ENCODE measurements at places on chromosomes 16 and 17.

GRCh38 chr17:73467651-73468050 lies 155.8 kb upstream of the CDC42EP4 start:
- no peak for DNase-seq

GRCh38 chr17:9371019-9371418 lies 204.6 kb downstream of the STX8 start:
- DNase-seq = no peak

DNA sequence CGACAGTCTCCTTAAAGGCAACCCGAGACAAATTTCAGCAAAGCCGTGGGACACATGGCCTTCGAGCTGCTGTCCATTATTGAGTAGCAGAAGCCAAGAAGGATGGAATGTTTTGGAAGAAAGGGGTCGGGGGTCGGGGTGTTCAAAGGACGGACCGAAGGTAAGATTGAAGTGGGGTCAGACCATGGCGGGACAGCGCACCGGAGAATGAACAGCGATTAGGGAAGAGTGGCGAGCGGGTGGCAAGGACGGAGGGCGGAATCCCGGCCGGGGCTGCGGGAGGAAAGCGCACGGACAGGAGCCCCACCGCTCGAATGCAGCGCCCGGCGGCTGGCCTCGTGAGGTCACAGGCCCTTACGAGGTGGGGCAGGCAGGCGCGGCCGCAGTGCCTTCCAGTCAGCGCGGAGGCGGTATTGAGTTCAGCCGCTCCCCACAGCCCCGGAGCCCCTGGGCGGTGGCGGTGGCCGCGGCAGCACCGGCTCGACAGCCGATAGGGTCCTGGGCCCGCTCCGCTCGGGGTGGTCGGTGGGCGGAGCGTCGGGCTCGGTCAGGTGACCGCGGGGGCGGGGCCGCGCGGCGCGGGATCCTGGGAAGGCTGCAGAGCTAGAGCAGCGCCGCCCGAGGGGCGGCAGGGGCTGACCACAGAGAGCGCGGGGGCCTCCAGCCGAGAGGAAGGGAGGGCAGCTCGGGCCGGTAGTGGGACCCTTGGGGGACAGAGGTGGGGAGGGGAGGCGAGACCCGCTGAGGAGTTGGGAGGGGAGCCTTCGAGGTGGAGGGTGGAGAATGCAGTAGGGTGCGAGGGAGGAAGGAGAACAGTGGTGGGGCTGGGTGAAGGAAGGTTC lies at the start of gene EFCAB13:
Gene EFCAB13, plus strand, starts transcription at position 574 of the 842 bp plus-strand sequence. CDS start 4,399 bp downstream, outside the sequence.
- DNase-seq = peak; percentile 52

DNA sequence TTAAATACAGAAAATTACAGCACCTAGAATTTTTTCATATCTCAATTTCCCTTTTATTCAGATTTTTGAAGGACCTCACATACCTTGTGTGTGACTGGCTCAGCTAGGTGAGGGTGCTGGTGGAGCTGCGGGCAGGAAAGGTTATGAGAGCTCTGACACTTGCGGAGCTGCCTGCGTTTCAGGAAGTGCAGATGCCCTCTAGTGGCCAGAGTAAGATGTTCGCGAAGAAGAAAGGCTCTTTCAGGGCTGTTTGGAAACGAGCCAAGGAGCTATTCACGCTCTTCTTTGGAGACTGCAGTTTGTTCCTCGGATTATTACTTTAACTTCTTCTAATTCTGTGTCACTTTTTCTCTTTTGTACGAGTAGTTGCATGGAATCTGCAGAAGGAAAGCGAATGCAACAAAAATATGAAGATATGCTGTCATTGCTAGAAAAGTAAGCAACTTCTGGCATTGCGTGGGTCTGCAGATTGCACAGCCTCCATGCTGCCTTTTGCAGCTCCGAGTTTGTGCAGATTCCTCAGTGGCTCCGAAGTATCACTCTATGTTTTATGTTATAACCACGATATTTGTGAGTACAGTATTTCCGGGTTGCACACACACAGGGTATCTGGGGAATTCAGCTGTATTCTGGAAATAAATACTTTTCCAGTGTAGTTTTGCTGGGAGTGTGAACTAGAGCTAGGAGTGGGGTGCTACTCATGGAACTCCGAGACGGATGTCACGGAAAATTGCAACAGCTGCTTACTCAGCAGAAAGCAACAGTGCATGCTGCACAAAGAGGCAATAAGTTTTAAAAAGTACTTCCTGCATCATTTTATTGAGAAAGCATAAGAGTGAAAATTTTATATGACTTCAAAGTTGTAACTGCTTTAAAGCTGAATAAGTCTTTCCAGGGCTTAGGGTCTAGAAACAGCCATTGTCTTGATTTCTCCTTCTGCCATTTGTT lies 46.3 kb downstream of the DNAH9 start:
- no peak for DNase-seq

DNA sequence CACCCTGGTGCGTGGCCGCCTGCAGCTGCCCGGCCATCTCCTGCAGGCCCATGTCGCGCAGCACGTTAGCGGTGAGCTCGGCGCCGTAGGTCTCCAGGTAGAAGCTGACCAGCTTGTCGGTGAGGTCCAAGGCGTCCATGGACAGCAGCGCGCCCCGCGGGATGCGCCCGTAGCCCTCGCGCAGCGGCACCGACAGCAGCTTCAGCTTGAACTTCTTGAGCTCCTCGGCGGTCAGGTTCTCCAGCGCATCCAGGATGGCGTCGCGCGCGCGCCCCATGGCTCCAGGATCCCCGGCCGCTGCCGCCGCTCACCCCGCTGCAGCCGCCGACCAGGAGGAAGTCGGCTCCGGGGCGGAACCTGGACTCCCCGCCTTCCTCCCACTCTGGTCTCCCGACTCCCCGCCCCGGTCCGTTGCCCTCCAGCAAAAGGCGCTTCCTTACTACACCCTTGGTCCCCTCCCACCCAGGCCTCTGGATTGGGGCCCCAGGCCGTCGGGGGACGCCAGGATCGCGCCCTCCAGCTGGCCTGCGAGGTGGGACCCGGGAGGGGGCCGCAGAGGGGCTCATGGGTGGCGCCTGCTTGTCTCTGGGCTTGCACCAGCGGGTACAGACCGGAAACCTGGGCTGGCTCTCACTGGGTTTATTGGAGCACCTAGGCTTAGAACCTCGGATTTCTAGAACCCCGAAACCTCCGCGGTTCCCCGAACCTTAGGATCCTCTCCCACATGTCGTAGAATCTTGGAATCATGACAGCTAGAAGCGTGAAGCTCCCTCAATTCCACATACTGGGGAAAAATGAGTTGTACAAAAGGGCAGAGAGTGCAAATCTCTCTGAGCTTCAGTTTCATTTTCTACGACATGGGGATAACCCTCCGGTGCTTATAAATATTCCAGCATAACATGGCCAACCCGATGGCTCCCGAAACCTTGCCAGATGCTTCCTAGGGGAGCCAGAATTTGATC lies at the start of gene PYCARD:
Gene PYCARD, minus strand, starts transcription at position 347 of the 962 bp plus-strand sequence. Its CDS starts 70 bp downstream, at position 277.
- DNase-seq = no peak

DNA sequence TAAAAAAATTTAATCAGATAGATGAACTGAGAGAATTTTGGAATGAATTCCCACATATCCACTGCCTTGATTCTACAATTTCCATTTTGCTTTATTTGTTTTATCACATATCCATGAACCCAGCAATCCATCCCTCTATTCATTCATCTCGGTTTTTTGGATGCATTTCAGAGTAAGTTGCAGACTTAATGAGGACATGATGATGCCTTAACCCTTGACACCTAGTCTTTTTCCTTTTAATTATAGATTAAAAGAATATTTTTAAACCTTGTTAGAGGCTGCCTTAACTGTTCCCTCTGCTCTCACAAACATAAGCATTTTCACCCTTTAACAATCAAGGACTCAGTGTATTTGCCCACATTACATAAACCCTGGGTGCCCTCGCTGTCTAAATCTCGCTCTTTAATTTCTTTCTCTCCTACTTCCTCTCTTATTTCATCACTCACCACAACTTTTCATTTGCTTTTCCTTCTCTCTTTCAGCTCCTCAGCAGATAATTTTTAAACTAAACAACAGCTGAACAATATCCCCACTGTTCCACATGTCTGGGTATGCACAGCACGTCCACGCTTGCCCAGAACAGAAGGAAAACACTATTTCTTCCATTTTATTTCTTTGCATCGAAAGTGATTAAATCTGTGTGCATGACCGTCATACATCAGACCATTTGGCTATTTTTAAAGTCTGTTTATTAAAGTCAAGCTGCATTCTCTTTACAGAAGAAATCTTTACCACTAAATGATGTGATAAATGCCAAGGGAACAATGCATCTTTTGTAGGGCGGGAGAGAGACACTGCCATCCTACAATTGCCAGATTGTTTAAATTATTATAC lies 39.9 kb downstream of the IQCK start:
- no peak for DNase-seq

DNA sequence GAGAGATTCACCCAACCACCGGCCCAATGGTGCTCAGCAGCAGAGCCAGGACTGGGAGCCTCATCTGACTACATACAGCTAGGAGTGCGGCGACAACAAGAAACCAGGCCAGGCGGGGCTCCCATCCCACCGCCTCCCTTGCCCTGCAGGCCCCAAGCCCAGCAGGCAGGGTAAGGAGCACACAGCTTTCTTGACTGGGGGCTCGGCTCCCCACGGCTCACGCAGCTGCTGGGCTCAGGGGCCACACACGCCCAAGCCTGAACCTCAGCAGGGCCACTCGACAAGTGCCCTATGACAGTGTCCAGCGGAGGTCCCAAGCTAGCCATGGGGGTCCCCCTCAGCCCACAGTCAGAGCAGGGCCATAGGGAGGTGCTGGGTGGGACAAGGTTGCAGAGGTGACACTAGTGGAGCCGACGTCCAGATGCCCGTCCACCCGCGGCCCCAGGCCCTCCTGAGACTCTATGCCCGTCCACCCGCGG lies 13.7 kb downstream of the PIEZO1 start:
- no peak for DNase-seq

DNA sequence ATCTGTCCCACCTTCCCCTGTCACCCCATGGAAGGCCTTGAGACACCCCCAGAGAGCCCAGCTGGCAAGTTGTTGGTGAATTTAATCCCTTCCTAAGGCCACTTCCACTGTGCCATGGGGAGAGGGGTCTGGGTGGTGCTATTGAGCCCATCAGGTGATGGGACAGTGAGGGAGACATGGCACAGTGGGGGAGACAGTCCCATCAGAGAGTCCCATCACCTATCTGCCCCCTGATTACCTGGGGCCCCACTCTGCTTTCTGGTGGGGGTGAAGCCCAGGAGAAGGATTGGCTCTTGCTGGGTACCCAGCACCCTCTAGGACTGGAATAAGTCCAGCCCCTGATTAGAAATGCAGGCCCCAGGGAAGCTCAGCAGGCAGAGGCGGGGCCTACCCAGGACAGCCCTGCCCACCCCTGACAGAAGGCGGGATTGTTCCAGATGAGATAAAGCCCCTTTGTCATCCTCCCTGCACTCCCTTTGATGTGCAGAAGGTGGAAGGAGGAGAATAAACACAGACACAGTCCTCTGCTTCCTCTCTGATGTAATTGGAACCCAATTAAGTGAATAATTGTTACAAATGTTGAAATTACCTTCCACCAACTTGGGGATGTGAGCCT lies 18.9 kb downstream of the TMEM132E start:
- DNase-seq = no peak

GRCh38 chr16:31301708-31302400 lies 42.1 kb downstream of the ITGAM start:
- DNase-seq = no peak

GRCh38 chr16:72961863-72962262 lies 86.1 kb downstream of the ZFHX3 start:
- DNase-seq = no peak

DNA sequence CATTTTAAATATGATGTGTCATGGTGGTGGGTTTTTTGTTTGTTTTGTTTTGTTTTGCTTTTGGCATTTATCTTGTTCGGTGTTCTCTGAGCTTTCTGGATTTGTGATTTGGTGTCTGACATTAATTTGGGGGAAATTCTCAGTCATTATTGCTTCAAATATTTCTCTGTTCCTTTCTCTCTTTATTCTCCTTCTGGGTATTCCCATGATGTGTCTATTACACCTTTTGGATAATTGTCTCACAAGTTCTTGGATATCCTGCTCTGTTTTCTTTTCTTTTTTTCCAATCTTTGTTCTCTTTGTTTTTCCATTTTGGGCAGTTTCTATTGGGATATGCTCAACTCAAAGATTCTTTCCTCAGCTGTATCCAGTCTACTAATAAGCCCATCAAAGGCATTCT lies 88.5 kb downstream of the MARCHF10 start:
- no peak for DNase-seq

- DNase-seq = no peak
Measured at GRCh38 chr17:43428524-43428923, 29.7 kb downstream of the ARL4D start.

GRCh38 chr17:36791150-36791941 lies 145.9 kb upstream of the LHX1 start:
- no peak for DNase-seq

Data from activated CD8-positive, alpha-beta memory T cell treated with anti-CD3 and anti-CD28 coated beads for 48 hours (primary cell).